Activated CD4-positive, alpha-beta memory T cell treated with anti-CD3 and anti-CD28 coated beads, Interleukin-2, amount 10 ng/mL, durations not matched to agents 7 days and 5 days (primary cell): ENCODE measurements at places on chromosomes 5 and 9. TPM values are rescaled to one million over a fixed set of nuclear protein-coding genes. Genes with fewer than 3 reads are reported as not detected.
A peak's percentile ranks its signal among the peaks of the same experiment; 100 is the strongest.

DNA sequence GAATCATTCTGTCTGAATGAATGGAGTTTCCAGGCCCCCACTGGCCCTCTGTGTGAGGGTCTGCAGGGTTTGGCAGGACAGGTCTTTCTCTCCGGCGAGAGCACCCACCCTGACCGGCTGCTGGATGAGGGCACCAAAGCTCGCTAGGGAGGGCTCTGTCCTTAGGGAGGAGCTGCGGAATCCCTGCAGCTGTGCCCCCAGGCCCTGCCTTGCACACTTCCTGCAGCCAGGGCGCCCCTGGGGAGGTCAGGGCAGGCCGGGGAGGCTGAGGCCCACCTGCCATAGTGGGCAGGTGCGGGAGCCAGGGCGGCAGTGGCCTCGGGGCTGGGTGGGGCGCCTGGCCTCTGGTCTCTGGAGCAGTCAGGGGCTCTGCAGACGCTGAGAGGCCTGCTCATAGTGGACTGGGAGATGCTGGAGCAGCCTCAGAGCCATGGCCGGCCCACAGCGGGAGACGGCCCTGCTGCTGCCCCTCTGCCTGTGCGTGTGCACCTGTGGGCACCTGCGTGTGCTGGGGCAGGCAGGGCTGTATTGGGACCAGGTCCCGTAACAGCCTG is 36.1 kb downstream of the EXOC3 start:
- no peak for DNase-seq

DNA sequence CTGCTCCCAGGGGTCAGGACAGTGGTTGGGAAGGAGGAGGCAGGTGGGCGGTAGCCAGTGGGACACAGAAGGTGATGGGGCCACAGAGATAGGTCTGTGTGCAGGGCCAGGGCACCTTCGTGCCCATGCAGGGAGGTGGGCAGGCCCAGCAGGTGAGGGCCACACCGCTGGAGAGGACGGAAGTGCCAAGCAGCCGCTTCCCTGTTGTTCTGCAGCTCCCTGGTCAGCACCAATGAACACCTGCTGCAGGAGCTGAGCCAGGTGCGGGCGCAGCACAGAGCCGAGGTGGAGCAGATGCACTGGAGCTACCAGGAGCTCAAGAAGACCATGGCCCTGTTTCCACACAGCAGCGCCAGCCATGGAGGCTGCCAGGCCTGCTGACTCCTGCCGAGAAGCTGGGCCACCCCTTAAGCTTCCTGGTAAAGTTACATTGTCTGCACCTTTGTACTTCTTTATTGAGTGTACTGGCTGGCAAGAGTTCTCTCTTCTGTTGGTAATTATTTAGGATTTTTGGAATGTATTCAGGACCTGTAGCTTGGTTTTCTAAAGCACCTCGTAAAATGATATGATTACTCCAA is 40.3 kb downstream of the TPPP start:
- no peak for DNase-seq

The CYSRT1 gene
- total RNA-seq = 0.86 TPM

The CDO1 gene
- 0.28 TPM for total RNA-seq

GRCh38 chr5:168073991-168074800 is 217.2 kb upstream of the WWC1 start:
- DNase-seq = no peak

DNA sequence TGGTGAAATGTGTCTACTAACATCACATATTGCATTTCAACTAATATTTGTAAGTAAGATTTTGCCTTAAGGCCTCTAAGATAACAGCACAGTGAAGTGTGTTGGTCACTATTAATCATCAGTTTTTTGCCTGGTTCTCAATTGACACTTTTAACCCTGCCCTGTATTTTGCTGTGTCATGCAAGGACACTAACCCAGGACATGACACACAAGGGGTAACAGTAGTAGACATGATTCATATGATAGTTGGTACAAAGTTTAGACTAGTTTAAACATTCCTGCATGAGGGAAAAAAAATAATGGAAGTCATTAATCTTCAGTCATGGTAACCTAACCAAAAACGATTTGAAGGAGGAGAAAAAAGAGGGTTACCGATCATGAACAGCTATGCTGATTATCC is 207.0 kb downstream of the DEPDC1B start:
- no peak for DNase-seq

The FSTL4 gene
- not detected for total RNA-seq

DNA sequence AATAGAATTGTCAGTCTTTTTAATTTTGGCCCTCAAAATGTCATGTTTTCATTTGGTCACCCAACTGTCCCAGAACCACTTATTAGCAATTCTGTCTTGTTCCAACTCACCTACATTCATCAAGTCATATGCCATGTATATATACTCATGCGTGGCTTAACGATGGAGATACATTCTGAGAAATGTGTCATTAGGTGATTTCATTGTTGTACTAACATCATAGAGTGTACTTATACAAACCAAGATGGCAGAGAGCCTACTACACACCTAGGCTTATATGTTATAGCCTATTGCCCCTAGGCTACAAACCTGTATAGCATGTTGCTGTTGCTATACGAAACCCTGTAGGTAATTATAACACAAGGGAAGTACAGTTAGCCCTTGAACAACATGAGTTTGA is 36.6 kb downstream of the RNF38 start:
- no peak for DNase-seq

- DNase-seq = no peak
Observed at GRCh38 chr5:164722702-164723101, 1217.3 kb downstream of the MAT2B start.

DNA sequence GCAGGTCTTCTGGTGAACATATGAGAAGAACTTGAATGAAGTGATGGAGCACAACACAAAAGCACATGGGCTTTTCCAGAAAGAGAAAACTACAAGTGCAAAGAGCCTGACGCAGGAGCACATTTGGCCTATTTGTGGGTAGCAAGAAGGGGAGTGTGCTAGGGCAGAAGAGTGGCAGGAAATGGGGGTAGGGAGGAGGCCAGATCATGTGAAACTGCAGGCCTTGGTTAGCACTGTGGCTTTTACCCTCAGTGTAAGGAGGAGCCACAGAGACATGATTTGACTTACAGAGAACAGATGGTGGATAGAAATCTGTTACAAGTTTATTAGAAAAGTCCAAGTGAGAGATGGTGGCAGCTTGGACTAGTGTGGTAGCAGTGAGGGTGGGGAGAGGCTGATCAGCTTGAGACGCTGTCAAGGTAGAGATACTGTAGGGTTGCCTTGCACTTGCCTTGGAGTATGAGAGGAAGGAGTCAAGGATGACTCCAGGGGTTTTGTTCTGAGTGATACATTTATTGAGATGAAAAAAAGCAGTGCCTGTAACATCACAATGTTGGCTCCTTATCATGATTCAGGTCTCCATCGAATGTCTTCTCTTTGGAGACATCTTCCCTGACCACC is 126.7 kb downstream of the PPP2R2B start:
- DNase-seq = peak; percentile 80

The PPIC gene
- total RNA-seq = not detected

The MCIDAS gene
- total RNA-seq = not detected

GRCh38 chr5:140753561-140753960 is 32.4 kb upstream of the PCDHA1 start:
- no peak for DNase-seq

- no peak for DNase-seq
Observed at GRCh38 chr9:292915-293314, 78.2 kb downstream of the DOCK8 start.

GRCh38 chr5:157347301-157348048 is 81.6 kb downstream of the CYFIP2 start:
- no peak for DNase-seq

- DNase-seq = no peak
Observed at GRCh38 chr9:124270504-124271335, 13.0 kb downstream of the NEK6 start.

The PCDHGA3 gene
- total RNA-seq = not detected

The TAF11L10 gene
- not detected for total RNA-seq

The TMEM250 gene
- total RNA-seq = 47.0 TPM

DNA sequence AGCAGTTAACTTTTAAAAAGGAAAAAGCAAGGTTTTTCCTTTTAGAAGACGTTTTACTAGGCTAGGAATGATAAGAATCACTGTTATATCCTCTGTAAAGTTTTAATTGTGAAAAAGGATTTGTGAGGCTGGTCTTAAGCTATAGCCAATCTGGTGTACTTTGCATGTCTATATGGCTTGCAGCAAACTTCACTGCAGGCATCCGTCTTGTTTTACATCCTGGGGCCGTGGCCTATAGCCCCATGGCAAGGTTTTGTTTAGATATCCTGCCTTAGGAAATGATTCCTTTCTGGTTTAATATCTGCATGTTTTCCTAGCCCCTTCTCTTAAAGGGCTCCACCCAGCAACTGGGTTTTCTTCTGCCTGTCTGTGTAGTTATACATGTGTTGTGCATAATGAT is 272.8 kb downstream of the ICE1 start:
- no peak for DNase-seq

DNA sequence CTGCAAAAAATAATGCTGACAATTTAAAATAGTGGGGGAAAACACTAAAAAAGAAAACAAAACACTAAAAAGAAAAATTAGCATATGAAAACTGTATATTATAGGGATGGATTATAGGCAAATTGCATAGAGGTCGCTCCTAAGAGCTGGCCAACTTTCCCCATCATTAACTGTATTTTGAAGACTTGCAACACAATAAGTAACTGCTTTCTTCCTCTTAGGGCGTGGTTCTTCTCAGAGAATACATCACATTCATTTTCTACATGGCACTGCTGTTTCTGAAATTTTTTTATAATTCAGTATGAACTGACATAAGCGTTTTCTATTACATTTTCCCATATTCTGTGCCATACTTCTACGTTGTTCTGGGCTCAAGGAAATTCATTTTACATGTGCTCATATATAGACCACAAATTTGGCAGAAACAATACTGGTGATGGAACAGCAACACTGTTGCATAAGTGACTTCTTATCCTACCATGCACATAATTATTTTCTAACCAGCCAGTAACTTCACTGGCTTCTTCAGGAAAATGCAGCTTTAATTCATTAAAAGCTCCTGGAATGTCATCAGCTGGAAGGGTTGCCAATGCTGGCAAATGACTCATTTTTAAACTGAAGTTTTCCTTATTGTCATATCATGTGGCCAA is 171.2 kb upstream of the DMAC1 start:
- DNase-seq = no peak

DNA sequence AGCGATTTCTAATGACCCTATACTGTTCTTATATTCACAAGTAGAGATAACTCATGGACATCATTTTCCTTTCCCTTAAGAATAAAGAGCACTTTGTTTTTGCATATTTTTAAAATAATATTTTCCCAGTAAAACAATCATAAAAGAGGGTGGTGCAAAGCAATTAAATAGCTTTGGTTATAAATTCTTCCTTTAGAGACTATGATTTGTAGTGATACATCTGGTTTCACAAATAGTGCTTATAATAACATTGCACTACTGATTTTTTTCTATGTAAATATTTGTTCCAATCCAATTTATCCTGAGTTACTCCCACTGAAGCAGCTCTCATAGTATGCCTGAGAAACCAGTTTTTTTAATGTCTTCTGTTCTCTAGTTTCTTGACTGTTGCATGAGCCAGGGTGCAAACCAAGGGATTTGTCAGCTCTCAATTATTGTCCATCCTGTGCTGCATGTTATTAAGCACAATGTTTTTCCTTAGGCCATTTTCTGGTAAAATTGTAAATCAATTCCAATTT is 74.7 kb downstream of the LURAP1L start:
- DNase-seq = no peak

GRCh38 chr5:15707631-15708030 is 207.7 kb downstream of the FBXL7 start:
- no peak for DNase-seq

DNA sequence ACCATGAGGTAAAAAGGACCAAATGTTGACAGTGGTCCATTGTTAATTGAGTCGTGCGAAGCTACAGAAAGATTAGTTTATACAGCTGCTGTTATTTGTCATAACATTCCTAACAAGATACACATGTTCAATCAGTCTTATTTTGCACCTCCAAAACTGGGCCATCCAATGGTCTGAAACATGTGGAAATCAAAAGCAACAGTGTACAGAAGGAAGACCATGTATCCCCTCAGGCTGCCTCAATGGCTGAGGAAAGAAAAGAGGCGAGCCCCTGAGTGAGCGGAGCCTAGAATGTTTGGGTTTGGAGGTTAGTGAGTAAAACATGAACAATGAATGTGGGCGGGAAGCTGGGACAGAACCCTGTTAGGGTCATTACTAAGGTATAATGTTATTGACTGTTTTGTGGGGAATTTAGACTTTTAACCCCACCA is 35.6 kb downstream of the NFIB start:
- no peak for DNase-seq

DNA sequence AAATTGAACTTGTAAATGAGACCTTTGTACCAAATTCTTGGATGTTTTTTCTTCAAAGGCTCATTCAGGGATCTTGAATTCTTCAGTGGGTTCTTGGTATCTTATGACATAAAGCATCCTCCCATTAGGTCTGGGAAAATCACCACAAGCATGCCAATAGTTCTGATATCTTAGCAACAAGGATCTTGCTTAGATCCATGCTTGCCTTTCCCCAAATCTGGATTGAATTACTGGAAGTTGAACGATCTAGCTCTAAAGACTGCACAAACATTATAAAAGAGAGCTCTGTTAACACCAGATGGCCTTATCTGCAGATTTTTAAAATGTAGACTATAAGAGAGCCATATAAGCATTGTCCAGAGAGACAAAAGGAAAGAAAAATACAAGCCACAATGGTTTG is 266.3 kb downstream of the RAB3C start:
- DNase-seq = no peak

The EEIG1 gene
- total RNA-seq = 212 TPM

- no peak for DNase-seq
Observed at GRCh38 chr5:181063514-181063913, 23.4 kb downstream of the BTNL9 start.

The ARSI gene
- total RNA-seq = not detected

DNA sequence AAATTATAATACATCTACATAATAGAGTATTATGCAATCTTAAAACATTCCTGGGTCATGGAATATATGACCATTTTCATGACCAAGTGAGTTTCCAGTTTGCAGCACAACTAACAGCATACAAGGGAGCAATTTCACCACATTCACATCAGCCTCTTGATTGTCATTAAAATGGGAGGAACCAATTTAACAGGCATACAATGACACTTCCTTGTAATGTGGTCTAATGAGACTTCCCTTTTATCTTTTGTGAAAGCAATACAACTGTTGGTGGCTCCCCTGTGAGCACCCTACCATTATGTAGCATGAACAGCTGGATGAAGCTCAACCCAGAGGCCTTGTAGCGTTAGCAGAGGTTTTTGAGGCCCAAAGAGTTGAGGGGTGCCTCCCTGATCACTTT is 13.6 kb upstream of the TMOD1 start:
- DNase-seq = no peak
